ENCODE measurements at places on chromosomes 12 and 14.

GRCh38 chr12:46452061-46452615 is 79.6 kb upstream of the SLC38A2 start:
- no peak for DNase-seq

DNA sequence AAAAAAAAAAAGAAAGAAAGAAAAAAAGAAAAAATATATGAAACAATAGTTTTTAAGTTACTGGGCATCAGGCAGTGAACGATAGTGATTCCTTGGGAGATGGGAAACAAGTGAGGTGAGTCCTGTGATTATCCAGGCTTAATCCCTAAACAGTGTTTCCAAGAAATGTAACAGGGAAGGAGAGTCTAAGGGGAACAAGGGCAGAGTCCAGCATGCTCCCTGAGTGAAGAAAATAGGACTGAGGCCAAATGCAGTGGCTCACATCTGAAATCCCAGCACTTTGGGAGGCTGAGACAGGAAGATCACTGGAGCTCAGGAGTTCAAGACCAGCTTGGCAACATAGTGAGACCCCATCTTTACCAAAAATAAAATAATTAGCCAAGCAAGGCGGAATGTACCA is 40.7 kb downstream of the R3HDM2 start:
- no peak for DNase-seq

GRCh38 chr14:56491299-56492285 is 88.0 kb upstream of the TMEM260 start:
- DNase-seq, result peak; percentile 94

- no peak for DNase-seq
These were observed 5.5 kb downstream of the CEP170B start for GRCh38 chr14:104870368-104871144.

DNA sequence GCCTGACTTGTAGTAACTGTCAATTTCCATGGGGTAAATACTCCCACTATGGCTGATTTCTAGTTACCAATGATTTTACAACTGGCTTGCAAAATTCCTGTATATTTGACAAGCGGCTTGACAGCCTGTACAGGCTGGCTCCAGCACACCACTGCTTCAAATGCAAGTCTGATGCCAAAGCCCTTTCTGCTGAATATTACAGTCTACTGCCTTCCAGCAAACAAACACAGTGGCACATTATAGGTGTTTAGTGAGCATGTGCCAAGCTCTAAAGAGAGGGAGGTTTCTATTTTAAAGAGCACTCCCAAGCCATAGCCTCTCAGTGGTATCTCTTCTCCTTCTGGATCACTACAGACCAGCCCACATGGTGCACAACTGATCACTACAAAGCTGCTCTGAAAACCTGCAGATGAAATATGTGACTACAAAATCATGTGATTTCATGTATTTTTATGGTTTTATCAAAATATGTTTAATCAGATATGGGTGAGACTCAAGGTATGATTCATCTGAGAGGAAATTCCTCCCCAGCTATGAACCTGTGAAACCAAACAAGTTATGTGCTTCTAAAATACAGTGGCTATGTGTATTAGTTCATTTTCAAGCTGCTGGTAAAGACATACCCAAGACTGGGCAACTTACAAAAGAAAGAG is 101.5 kb downstream of the RPAP3 start:
- no peak for DNase-seq

DNA sequence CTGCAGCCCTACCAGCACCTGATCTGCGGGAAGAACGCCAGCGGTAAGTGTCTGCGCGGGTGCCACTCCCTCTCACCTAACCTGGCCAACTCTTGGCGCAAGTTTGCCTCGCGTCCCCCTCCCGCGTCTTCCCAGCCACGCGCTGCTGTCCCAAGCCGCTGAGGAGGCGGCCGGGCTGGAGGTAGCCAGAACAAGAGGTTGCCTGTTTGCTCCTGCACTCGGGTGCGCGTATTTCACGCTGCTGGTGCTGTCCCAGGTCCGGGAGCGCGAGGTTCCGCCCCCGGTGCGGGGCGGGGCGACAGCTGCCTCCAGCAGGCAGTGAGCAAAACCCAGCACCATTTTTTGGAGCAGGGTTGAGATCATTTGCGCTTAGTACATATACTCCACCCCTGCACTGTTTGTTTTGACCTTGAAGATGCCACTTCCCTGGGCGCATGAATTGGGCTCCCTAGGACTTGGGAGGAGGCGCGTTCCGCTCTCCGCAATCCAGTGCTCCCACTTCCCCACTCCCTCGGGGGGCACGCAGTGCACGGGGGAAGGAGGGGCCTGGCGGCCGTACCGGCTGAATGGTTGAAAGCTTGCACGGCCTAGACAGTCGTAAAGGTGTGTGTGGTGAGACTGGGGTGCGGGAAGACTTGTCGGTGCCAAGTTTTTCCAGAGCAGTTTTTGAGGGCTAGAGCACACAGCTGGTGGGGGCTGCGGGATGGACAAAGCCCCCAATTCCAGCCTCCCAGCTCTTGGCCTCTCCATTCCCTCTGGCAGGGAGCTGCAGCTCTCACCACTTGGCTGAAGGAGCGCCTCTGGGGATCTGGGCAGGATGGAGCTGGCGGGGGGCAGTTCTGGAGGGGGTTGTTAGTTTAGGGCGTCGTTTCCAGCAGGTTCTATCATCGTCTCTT is 226.9 kb upstream of the CRY1 start:
- peak; percentile 48 for DNase-seq

DNA sequence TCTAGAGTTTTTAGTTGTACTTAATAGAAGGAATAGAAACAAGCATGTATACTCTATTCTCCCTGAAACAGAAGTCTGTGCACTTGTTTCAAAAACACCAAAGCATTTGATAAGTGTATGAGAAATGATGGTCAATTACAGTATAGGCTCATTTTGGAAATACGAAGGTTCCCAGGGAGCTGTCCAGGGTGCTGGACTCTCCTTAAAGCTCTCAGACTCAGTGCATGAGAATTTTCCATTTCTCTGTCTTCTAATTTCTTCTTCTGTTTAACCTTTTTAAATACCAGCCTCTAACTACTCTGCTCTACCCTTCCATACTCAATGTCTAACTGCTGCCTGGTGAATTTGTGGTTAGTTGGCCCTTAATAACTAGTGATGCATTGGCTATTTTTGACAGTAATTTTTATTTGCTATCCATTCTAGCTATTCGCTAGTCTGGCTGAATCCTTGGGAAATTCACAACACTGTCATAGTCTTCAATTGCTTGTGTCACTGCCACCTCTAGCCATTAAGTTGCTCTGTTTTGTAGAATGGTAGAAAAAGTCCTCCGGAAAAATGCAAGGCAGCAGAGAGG is 229.2 kb downstream of the NRXN3 start:
- no peak for DNase-seq

DNA sequence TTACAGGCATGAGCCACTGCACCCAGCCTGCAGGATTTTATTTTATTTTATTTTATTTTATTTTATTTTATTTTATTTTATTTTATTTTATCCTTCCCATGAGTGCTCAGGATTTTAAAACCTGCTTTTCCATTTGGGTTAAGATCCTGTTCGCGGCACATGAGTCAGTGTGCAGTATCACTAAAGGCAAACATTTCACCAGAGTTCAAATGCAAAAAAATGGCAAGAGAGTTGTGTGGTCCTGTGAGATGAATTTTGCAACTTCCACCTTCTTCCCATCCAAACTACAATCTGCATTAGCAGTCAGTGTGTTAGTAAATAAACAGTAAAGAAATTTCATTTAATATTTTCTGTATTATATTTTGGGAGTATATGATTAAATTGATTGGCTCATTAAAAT is 29.0 kb downstream of the MOAP1 start:
- DNase-seq, result no peak

- DNase-seq, result peak; percentile 50
These were observed 165.7 kb downstream of the CAND1 start for GRCh38 chr12:67434671-67435370.

- DNase-seq, result no peak
These were observed 40.2 kb downstream of the SCARB1 start for GRCh38 chr12:124823272-124823970.

DNA sequence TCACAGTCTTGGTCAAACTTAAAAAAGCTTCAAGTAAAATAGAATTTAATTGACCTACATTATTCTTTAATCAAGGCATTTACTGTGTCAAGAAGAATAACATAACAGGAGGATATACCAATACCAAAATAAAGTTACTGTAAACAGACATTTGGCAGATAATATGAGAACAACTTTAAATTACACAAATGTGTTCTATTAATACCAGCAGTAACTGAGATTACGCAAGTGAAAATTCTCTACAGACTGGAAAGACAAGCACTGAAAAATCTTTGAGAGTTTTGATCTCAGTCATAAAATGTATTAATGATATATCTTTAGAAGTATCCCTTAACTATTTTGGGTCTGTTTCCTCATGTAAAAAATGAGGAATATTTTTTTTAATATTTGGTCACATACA is 169.2 kb upstream of the SOX5 start:
- DNase-seq, result peak; percentile 51

- no peak for DNase-seq
These were observed 3.4 kb downstream of the GDF11 start for GRCh38 chr12:55746174-55746912.

- no peak for DNase-seq
These were observed 913.2 kb downstream of the NRXN3 start for GRCh38 chr14:79083356-79083755.

DNA sequence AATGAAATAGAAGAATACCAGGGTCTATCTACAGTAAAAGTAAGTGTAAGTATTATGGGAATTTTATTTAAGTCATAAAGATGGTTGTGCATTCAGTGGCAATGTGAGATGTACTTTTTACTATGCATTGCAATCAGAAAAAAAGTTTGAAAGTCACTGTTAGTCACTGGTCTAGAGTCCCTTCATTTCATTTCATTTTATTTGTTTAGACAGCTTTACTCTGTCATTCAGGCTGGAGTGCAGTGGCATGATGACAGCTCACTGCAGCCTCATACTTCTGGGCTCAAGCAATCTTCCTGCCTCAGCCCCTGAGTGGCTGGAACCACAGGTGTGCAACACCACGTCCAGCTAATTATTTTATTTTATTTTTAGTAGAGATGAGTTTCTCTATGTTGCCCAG is 42.6 kb downstream of the TGFB3 start:
- DNase-seq, result no peak

GRCh38 chr14:72560889-72561493 is 332.9 kb downstream of the DPF3 start:
- DNase-seq, result no peak

DNA sequence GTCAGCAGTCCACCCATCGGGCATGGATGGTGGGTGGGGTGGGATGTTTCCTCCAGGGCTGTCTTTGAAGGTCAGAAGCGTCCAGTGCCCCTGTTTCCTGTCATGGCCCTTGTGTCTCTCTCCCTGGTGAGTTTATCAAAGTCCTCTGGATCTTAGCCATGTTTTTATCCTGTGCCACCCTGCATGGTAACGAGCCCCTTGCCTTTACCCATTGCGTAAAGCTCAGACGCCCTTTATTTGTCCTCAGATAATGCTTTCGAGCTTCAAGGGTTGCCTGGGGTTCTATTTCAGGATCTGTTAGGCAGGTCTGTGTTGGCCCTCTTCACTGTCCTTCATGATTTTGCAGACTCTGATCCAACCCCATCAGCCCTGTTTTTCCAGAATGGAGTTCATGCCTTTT is 172.9 kb downstream of the TSPAN9 start:
- DNase-seq, result no peak

DNA sequence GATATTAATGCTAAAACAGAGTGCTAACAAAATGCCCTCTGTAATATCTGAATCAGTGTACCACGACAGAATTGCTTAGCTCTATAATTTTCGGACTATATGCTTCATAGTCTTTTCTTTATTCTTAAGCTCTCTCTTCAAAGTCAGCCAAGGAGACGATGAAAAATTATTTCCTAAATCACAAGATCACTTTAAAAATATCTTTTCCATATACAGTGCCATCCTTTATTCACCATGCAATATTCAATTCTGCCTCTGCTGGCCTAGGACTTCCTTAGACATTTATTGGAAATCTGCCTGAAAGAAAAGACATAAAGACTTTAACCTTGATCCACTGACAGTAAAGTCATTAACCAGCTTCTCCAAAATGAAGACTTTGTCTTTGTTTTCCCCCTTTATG is 238.9 kb upstream of the BTG1 start:
- no peak for DNase-seq

DNA sequence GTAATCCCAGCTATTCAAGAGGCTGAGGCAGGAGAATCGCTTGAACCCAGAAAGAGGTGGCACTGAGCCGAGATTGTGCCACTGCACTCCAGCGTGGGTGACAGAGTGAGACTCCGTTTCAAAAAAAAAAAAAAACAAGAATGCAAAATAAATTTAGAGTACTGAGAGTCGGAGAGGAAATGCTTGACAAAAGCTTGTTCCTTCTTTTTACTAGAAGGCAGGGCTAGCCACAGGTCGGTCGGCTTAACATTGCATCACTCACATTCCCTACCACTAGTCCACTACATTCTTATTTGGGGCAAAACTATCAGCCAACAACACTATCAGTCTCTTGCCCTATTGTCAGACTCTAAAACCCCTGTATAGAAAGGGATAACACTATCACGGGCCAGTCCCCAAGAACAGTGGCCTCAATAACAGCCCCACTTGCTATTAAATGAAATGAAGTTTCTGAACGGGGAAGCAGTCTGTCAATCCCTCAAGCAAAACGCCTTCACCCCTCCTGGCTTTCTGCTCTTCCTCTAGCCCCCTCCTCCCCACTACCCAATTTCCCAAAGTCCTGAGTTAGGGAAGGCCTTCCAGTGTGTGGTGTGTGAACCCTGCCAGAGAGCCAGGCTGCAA is 1.0 kb downstream of the RNF41 start:
- no peak for DNase-seq
